ENCODE measurements at places on chromosomes 12 and 14.

DNA sequence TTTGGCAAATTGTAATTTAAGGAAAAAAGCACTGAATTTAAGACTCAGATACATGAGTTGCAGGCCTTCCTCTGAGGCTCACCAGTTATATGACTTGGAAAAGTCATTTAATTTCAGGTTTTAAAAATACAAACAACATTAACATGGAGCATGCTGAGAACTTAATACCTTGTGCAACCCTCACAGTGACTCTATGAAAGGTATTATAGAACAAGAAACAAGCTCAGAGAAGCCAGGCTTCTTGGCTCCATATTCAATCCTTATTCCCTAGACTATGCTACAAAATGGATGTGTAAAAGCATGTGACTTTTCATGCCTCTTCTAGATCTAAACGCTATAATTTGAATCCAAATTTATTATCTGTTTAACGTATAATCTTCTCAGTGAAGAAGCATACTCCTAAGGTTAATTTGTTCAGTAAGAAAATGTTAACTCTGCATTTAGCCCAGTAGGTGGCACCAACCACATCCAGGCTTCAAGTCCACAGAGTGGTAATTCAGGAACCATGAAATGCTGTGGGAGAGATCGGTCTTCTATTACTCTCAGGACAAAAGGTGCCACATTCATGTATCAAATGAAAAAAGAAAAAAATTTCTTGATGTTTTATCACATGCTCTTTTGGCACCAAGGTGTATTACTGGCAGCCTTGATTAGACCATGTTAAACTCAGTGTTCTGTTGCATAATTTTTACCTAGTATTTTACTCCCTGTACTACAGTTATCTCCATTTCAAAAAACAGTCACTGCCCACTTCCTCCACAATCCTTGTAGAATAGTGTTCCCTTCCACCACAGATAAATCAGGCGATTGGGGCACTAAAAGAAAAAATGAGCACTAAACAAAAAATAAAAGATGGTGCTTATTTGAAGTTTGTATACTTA is 9.3 kb downstream of the CCDC196 start:
- DNase-seq = peak; percentile 76

DNA sequence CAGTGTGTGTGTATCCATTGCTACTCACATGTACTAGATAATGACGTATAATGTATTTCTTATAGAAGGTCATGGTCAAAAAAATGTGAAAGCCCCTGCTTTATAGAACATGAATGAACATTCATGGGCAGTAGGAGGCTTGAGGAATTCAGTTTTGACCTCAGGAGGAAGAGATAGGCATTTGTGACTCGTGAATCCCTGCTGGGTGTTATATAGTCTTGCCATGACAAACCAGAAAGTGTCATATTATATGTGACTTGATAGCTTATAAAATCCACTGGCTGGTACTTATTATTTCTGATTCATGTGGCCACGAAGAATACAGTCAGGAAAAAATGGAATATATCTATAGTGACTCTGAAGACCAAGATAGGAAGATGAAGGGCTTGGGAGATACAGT is 287.6 kb downstream of the CEP128 start:
- DNase-seq = no peak

DNA sequence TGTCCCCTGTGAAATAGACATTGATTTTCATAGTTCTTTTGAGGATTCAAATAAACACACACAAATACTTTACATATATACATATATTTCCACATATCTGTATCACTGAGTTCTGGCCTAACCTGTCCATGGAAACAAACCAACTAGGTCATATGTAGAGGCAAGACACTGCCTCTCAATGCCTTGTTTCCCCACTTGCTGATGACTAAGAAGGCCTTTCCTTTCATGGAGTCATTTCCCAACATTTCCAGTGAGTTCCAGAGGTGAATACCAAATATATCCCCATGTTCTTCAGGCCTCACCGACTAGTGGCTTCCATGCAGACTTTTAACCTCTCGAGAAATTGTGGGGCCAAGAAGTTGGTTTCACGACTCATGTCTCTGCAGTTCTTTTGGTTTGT is 120.8 kb downstream of the DNAI7 start:
- no peak for DNase-seq

- no peak for DNase-seq
Observed at GRCh38 chr14:89432226-89432625, 15.2 kb upstream of the FOXN3 start.

DNA sequence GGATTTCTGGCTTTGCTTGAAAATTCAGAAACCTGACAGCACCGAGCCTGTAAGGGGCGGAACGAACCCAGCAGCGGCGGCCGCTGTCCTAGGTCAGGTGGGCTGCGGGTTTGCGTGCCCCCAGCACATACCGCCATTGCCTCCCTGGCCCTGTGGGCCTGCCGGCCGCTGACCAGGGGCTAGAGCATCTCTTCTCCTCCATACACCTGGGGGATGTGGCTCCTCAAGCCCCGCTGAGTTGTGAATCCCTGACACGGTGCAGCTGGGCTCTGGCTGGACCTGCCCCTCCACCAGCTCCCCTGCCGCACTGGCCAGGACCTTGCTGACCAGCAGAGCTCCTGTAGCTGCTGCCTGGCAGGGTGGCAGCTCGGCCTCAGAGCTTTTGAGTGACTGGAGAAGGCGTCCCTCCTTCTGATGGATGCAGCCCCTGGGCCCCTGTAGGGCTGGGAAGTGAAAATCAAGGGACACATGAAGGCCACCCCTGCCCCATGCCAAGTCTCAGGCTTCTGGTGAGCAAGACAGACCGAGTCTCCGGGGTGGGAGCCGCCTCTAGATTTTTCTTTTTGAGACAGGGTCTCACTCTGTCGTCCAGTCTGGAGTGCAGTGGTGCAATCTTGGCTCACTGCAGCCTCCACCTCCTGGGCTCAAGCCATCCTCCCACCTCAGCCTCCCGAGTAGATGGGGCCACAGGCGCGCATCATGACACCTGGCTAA is 184.9 kb upstream of the SFSWAP start:
- no peak for DNase-seq

DNA sequence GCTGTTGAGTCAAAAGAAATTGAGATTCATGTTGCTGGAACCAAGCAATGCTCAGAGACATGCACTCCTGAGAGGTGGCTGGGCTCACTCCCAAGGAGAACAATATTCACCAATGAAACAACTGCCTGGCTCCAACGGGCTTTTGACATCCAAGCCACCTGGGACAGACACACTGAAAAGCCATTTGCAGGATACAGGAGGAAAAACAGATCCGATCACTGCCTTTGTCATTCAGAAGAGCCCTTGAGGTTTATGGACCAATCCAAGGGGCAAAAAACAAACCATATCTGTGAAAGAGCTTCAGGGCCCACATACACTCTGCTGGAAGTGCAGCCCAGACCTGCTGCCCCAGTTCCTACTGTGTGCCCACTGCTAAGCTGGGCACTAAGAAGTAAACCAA is 277.5 kb downstream of the NUAK1 start:
- DNase-seq = no peak

DNA sequence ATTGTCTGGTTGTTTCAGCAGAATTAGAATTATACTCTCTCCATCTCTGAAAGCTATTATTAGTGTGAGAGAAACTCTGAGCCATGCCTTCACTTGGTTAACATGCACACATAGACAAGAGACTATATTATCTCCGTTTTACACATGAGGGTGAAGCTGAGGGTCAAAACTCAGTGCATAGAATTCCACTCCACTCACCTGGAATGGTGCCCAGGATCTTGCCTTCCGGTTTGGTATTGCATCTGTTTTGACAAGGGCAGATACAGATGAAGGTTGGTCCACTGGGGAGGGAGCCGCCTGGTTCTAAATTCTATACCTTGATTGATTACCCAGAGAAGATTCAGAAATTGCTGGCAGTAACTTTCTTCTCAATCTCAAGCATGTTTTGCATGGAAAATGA is 149.5 kb upstream of the PELI2 start:
- DNase-seq = no peak

DNA sequence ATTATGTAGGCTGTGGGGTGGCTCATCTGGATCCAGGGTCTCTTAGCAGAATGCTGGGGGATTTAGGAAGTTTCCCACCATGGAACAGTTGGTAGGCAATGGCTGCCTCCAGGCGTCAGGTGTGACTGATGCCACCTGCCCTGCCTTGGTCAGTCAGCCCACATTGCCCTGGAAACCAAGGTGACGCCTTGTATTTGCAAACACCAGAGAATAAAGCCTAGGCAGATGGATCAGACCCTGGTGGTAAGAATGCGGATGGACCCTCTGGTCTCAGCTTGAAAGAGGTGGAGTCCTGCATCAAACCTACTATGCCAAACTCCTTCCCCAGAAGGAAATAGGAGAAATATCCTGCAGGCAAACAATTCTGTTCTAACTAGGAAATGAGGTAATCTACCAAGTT is 38.2 kb downstream of the NCKAP5L start:
- DNase-seq = no peak

- no peak for DNase-seq
Observed at GRCh38 chr14:31395119-31395518, 25.2 kb downstream of the HEATR5A start.

GRCh38 chr12:130345292-130345691 is 7.6 kb downstream of the PIWIL1 start:
- no peak for DNase-seq

- DNase-seq = no peak
Observed at GRCh38 chr12:114976372-114976771, 292.4 kb upstream of the TBX3 start.

- no peak for DNase-seq
Observed at GRCh38 chr12:19981944-19982343, 386.4 kb upstream of the PDE3A start.

DNA sequence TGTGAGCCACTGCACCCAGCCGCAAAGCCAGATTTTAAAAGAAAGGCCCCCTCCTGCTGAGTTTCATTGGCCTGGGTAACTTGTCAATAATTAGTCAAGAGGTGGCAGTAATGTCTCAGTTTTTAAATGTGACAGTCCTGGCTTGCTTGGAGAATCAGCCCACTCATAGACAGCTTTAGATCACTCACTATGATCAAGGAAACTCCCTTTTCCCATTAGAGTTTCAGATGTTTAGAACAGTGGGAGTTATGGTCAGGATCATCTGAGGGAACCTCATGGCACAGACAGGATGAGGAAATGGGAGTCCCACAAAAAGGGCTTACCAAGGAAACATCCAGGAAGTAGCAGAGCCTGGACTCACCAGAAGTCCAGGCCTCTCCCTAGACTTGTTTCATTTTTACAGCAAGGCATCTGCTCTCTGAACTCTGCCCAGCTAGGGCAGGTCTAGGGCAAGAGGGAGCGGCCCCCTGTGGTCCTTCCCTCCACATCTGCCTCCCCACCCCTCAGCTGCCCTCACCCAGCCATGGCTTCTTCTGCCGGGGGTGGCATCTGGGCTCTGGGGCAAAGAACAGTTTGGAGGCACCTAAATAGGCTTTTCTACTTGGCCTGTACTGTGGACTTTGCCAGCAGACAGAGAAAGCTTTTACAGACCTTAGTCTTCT is 11.2 kb downstream of the BCL2L14 start:
- DNase-seq = no peak

DNA sequence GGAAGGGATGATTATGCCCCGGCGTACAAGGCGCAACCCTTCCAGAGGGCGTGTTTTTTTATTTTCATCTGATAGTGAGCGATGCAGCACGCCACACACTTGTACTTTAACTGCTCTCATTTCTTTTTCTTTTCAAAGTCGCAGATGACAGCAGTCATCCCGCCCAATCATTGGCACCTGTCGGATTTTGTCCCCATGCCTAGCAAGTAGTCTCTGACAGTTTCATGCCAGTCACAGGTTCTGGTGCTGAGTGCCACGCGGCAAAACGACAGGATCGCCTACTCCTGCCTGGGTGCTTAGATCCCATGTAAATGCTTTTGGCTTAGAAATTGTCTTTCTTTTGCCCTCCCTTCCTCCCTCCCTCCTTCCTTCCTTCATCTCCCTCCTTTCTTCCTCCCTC is 117.7 kb downstream of the GLT1D1 start:
- no peak for DNase-seq

DNA sequence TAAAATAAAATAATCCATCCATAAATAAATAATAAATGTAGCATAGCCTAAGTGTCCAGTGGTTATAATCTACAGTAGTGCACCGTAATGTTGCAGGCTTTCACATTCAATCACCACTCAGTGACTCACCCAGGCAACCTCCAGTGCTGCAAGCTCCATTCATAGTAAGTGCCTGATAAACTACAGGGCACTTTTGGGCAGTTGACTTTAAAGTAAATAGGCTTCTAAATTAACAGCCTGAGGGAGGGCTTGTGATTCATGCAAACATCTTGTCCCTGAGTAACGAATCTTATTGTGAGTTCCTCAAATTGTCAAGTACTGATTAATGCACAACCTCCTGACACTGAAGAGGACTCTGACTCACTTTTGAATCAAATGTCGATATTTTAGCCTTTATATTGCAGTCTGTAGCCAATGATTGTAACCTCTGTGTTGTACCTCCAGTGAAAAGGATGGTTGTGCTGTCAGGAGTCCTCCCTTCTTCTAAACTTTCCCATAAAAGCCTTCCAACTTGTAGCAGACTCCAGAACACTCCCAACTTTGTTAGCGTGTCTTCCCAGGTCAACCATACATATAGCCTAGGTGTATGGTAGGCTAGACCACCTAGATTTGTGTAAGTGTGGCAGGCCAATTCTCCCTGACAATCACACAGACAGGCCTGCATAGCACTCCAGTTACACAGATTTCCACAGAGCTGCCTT is 55.0 kb upstream of the BICD1 start:
- DNase-seq = no peak

- DNase-seq = no peak
Observed at GRCh38 chr14:99175331-99176155, 96.5 kb downstream of the BCL11B start.

- no peak for DNase-seq
Observed at GRCh38 chr14:83799233-83799632, 1730.7 kb upstream of the FLRT2 start.

DNA sequence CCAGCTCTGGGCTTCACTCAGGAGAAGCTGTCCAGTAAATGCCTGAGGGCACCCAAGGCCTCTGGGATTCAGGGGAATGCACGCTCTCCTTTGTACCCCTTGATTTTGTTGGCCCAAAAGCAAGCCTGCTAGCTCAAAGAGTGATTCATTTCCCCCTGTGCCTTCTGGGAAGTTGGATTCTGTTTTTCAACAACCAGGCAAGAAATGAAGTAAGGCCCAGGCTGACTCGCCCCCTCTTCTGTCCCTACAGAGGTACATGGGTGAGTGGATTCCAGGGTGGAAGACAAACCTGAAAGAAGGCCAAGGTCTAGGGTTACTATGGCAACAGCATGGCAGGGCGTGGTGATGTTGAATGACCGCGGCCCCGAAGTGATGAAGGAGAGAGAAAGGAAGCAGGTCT is 9.3 kb upstream of the SERPINA5 start:
- no peak for DNase-seq

DNA sequence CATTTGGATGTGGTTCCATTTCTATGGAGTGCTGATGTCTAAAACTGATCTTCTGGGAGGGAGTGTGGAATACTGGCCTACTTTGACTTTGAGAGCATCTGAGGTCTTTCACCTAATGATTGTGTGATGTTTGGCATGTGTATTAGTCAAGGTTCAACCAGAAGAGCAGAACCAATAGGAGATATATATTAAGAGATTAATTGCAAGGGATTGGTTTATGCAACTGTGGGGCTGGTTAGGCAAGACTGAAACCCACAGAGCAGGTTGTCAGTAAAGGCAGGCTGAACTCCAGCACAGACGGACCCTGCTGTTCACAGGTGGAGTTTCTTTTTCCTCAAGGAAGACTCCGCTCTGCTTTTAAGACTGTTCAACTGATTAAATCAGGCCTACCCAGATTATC is 11.6 kb downstream of the BMAL2 start:
- DNase-seq = no peak

- no peak for DNase-seq
Observed at GRCh38 chr12:48781750-48782456, 7.0 kb downstream of the ADCY6 start.
